Myocyte (in vitro differentiated cells): ENCODE measurements at places on chromosomes 13 and 19.

GRCh38 chr13:47474839-47475238, 526.2 kb downstream of the SUCLA2 start:
- no peak for DNase-seq

- DNase-seq = no peak
Measured at GRCh38 chr19:41441321-41441945, 1.5 kb upstream of the ERICH4 start.

- DNase-seq = no peak
Measured at GRCh38 chr19:7866399-7867091, 7.6 kb downstream of the PRR36 start.

DNA sequence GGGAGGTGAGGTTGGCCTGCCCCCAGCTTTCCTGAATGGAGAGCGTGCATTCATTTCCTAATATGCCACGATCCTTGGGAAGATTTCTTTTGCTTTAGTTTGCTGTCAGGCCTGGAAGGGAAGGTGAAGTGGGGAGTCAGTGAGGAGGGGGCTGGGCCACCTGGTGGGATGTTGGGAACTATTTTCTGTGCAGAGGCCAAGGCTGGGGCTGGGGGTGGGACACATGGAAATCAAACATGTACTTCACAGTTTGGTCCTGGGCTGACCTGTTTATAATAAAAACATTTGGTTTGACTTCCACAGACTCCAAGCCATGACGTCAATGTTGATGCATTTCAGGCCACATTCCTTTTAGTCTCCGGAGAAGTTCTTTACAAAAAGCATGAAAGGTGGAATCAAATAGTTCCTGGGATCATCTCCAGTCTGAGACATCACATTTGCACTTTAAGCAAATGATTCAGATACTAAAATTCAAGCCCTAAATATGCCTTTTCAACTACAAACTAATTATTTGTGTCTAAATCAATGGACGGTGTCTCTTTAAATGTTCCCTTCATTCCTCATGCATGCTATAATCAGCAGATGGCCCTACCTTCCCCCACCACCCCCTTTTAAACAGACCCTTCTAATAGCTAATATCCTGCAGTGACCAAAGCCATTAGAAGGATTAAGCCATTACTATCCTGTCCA, 41.5 kb upstream of the MEDAG start:
- peak; percentile 57 for DNase-seq

GRCh38 chr13:51867062-51867461, 5.3 kb downstream of the CCDC70 start:
- DNase-seq = no peak

DNA sequence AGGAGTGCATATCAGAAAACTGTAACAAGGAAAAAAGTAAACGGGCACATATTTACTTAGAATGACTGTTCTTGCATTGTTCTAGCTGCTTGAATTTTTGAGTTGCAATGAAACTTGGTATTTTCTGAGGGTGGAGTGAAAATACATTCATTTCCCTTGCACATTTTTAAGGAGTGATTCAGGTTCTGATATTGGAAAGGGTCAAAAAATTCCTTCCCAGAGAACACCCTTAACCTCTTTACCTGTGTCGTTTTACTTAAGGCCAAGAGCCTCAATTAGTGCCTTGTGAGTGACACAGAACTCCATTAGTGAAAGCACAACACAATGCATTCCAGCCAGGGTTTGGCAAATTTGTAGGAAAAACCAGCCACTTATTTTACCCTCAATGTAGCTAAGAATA, 2.3 kb downstream of the ITGBL1 start:
- DNase-seq = no peak

DNA sequence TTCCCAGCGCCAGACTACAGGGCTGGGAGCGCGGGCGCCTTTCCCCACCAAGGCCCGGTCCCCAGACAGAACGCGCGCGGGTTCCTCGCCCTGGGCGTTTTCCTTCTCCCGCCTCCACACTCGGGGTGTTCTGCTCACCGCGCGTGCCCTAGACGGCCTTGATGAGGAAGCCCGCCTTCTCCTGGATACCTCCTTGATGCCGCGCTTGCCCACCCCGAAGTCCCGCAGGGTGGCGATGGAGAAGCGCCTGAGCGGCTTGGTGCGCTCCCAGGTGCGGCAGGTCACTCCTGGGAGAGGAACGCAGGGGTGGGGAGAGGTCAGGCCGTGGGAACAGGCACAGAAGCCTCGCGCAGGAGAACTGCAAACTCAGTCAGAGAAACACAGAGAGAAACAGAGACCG, 34.8 kb downstream of the CYP2B6 start:
- DNase-seq = no peak

- DNase-seq = no peak
Measured at GRCh38 chr19:13069415-13070359, 33.0 kb downstream of the LYL1 start.

DNA sequence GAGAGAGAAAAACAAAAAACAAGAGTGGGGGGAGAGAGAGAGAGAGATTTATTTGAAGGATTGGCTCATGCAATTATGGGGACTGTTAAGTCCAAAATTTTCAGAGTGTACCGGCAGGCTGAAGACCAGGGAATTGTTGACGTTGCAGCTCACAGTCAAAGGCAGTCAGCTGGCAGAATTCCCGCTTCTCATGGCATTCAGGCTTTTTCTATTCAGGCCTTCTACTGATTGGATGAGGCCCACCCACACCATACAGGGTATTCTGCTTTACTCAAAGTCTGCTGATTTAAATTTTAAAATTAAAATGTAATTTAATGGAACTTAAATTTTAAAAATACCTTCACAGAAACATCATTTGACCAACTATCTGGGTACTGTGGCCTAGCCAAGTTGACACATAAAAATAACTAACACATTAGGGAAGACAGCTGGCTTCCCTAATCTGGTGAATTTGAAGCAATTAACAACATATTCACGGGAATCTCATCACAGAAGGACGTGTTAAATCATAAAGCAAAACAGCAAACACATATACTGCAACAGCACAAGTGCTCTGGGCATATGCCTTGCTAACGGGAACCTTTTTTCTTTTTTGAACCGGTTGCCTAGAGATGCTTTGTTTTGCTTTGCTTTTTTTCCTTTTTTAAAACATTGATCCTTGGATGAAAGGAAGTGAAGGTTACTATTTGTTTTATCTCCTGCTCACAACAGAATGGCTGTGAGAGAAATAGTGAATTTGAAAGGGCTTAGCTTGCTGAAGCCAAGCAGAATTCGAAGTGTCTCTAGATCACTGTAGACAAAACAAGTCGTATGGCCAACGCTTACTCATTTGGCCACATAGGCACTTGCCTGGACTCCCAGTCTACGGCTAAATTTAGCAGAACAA, 505.1 kb downstream of the IRS2 start:
- DNase-seq = peak; percentile 26

GRCh38 chr13:36925603-36926002, 5.6 kb upstream of the SMAD9 start:
- DNase-seq = no peak

DNA sequence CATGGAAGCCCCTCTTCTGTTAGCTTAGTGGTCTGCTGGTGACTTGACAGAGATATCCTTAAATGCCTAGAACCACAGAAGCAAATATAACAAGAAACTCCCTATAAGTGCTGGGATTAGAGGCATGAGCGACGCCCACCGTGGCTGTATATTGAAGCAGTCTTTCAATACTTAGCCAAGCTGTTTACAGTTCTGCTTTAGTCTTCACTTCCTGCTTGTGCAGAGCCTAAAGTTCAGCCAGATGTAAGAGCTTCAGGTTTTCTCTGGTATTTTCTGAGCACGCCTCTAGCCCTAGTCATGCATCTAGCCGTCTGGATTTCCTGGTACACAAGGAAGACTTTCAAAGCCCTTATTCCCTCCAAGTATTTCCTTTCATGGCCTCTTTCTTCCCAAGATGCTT, 28.5 kb downstream of the TRPM4 start:
- DNase-seq = no peak

GRCh38 chr13:99378985-99379733, 72.0 kb upstream of the GPR183 start:
- no peak for DNase-seq

GRCh38 chr13:28049215-28049614, 51.2 kb downstream of the FLT3 start:
- DNase-seq = no peak

- DNase-seq = no peak
Measured at GRCh38 chr13:99506634-99507033, 5.4 kb downstream of the TM9SF2 start.

DNA sequence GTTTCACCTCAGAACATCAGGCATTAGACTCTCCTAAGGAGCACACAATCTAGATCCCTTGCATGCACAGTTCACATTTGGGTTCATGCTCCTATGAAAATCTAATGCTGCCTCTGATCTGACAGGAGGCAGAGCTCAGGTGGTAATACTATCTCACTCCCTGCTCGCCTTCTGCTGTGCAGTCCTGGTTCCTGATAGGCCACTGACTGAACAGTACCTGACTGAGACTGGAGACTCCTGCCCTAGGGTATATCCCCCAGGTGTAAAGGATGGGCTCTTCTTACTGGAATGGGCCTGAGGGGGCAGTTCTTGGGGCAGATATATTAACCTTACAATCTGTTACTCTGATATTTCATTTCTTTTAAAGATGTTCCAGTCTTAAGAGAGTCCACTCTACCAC, 6.3 kb downstream of the OBI1 start:
- no peak for DNase-seq

DNA sequence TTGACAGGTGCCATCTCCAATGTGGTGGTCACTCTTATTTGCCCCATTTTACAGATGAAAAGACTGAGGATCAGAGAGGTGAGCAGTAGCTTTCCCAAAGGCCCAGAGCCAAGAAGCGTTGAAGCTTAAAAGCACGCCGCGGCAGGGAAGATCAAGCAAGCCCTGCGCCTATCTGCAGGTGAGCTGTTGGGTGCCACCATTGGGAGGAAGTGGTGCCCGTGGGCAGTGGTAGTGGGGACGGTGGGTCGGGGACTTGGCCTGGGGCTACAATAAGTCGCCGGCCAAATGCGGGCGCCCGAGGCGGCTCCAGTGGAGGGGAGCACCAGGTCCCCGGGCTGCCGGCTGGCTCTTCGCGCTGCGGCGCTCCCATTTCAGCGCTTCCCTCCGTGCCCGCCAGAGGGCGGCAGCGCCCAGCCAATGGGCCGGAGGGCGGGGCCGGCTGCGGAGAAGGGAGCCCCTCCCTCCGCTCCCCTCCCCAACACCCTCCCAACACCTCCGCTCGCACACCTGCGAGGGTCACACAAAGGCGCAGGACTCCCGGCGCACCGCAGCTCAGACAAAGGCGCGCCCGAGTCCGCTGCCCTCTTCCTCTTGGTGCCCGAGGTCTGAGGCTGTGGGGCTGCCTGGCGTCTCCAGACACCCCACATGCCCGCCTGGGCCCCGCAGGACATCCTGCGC, 744 bp upstream of the POU2F2 start:
- peak; percentile 47 for DNase-seq

DNA sequence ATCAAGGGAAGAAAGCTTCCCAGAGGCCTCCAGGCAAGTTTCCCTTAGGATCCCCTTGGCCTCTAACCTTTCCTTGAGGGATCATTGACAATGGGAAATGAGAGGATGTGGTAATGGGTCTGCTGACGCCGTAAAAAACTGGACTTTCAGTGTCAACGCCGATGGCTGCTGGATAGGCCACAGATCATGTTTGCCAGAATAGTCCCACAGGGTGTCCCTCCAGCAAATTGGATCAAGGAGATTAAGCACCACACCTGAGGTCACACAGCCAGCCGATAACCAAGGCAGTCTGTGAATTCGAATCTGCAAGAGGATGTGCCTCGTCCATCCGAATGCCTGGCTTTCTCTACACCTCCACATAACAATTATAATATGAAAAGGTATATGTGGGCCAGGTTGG, 17.6 kb downstream of the BCAT2 start:
- no peak for DNase-seq

DNA sequence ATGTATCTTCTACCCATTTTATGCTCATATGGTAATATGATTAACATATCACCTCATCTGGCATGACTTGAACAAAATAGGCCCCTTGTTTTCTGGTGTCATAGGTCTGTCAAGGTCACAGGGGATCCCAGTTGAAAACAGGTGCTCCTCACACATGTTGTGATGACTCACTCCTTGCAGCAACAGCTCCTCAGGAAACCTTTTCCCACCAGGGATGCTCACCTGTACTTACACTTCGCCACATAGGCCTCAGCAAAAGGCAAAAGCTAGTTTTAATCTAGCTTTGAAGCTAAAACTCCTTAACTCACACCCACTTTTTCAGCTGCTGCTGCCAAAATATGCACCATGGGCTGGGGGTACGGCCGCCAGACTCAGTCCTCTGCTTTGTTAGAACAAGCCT, 110.0 kb upstream of the SOX21 start:
- DNase-seq = no peak
